HS-5 (cell line): ENCODE measurements at places on chromosomes 4 and X.

DNA sequence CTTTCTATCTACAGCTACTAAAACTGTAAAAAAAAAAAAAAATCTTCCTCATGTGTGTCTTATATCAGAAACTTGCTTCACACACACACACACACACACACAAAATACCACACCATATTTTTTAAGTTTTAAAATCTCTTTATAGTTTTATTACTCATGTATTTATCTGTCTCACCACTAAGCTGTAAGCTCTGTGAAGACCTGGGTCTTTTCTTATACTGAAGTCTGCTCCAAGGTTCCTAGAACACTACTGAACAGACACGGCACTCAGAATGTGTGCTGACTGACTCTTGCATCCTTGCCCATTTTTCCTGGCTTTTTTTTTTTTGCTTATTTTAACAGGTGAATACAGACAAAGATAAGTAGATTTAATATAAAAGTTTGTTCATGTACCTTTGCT is 135.6 kb upstream of the CXXC4 start:
- no peak for DNase-seq

- no peak for DNase-seq
Observed at GRCh38 chrX:110258552-110258951, 59.3 kb downstream of the AMMECR1 start.

- no peak for DNase-seq
Observed at GRCh38 chr4:117817301-117817700, 217.0 kb upstream of the NDST3 start.

DNA sequence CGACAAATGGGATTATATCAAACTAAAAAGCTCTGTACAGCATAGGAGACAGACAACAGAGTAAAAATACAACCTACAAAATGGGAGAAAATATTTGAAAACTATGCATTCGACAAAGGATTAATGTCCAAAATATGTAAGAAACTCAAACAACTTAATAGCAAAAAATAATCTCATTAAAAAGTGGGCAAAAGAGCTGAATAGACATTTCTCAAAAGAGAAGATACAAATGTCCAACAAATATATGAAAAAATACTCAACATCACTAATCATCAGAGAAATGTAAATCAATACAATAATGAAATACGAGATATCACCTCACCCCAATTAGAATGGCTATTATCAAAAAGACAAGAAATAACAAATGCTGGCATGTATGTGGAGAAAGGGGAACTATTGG is 272.9 kb downstream of the KLHL13 start:
- DNase-seq = no peak

GRCh38 chr4:145178740-145179280 is 1.6 kb downstream of the OTUD4 start:
- DNase-seq = no peak

- peak; percentile 22 for DNase-seq
Observed at GRCh38 chrX:14832151-14832550, 40.7 kb downstream of the FANCB start.

DNA sequence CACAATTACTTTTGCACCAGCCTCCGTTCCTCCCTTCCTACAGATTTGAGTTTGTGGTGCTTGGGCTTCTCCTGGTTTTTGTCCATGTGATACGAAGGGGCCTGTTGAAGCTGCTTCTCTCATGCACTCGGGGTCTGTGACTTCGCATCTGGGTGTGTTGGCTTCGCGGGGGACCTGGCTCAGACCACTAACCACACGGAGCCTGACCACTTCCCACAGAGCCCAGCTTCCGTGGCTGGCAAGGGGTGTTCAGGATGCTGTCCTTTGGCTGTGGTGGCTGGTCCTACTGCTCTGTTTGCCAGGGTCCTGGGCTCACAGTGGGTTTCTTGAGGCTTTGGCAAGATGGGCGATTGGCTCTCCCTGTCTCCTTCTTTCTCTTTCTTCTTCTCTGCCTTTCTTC is 19.8 kb upstream of the XG start:
- DNase-seq = no peak

DNA sequence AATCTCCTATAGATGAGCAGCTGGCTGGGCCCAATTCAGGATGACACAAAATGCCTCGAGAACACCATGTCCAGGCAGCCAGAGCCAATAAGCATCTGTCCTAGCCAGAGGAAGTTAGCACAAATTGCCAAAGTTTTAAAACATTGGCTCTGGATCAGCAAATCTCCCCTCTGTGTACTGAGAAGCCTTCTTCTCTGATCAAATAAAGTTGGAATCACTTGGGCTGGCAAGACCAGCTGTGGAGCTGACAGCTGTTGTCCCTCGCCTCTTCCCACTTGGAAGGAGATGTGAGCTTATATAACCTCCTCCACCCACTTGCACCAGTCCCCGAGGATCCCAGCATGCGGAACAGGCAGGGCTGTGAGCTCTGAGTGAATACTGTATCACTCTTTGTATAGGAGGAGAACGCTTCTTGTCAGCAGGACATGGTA is 183.9 kb downstream of the OPHN1 start:
- no peak for DNase-seq
